Epithelial cell of alveolus of lung (primary cell): ENCODE measurements at places on chromosomes 5 and 9. TPM values are rescaled to one million over a fixed set of nuclear protein-coding genes. Genes with fewer than 3 reads are reported as not detected.

EDIL3 gene
- total RNA-seq: 28.3 and 60.1 TPM in 2 replicates

OLFM1 gene
- total RNA-seq: 0.16 and 1.2 TPM in 2 replicates

MARCHF3 gene
- 2.0 and 6.6 TPM in 2 replicates for total RNA-seq

BNC2 gene
- 13.8 and 27.3 TPM in 2 replicates for total RNA-seq
